Esophagus mucosa (tissue), 1 donor: ENCODE measurements at places on chromosomes 7 and 10. TPM values are rescaled to one million over a fixed set of nuclear protein-coding genes. Genes with fewer than 3 reads are reported as not detected.

HYCC1 gene
- total RNA-seq, result 44.2 TPM

ZNF33B gene
- 13.2 TPM for total RNA-seq

MYH16 gene
- total RNA-seq, result not detected

PDE1C gene
- total RNA-seq, result 0.72 TPM

GIMAP2 gene
- 1.1 TPM for total RNA-seq

HDAC9 gene
- 2.4 TPM for total RNA-seq

DRGX gene
- total RNA-seq, result not detected
